ENCODE measurements at places on chromosomes 1 and 21.

DNA sequence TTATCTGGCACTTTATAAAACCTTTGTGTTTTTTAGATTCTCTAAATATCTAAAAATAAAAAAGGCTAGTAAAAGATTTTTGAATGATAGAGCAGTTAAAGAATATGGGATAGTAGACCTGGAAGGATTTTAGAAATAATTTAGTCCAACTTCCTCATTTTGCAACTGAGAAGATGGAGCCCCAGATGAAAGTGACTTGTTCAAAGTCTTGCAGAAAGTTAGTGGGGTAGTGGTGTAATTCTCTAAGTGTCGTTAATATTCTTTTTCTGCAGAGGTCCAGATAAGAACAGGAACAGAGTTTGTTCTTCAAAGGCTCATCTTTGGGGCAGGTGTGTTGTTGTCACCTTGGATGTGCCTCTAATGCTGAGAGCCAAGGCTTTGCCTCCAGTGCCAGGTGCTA, 159.5 kb downstream of the DISC1 start:
- no peak for DNase-seq

GRCh38 chr21:28253338-28253737, 739.3 kb downstream of the LTN1 start:
- no peak for DNase-seq

DNA sequence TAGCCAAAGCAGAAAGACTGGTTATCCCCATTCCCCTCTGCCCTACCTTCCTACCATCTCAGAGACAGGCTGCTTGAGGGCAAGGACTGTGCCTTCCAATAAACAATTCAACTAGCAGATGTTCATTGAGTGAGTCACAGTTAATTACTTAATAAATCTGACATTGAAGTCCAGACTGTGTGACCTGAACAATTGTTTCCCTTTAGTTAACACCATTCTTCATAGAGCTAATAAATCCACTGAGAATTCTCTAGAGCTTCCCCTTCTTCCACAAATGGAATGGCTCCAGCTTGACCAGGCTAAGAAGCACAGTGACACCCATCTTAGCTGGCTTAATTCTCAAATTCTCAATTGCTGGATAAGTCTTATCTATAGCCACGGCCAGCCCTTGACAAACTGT, 61.9 kb upstream of the GJA5 start:
- DNase-seq, result no peak

DNA sequence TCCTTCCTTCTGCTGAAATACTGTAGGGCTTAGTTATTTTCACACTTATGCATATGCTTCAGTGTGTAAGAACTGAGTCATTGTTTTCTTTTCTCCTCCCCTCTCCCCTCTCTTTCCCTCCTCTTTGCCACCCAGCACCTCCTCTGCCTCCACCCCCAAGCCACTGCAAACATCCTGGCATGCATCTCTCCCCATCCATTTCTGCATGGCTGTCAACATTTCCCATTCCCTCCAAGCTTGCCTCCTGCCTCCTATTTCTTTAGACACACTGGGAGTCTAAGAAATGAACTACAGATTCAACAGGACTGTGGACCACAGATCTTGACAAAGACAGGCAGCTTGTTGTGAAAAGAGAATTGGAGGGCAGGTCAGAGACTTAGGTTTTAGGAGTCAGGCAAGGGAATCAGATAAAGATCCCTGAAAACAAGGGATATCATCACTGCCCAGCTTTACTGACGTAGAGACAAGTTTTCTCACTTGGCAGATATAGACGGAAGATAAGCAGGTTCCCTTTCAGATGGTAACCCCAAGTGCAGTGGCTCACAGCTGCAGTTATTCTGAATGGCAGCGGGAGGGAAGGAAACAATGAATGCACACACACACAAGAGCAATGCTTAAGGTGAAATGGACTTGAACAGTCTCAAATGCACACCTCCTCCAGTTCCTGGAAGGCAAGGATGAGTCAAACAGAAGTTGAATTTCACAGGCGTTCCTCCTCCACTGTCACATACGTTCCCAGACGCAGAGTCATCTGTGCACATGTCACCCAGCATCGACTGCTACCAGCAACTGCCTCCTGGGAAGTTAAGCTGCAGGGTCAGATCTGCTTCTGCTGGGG, 56.1 kb downstream of the HIVEP3 start:
- DNase-seq, result no peak

DNA sequence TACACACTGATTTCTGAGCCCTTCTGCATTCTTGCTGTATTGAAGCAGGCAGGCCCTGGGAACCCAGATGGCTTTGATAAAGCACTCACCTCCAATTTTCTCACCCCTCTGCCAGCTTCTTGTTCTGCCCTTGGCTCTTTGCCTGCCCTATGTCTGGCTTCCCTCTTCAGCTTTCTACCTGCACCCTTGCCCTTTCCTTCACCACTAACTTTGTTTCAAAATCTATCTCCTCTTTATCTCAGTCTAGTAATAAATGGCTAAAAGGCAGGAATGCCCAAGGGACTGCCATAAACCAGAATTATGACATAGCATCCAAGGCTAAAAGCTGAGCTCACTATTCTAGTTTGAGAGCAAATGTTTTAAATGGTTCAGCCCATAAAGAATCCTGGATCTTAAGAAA, 178.7 kb downstream of the TNR start:
- DNase-seq, result no peak

- DNase-seq, result no peak
Measured at GRCh38 chr1:41385398-41386195, 24.4 kb downstream of the FOXO6 start.

- peak; percentile 89 for DNase-seq
Measured at GRCh38 chr1:27940297-27940696, 5.5 kb downstream of the SMPDL3B start.

- DNase-seq, result no peak
Measured at GRCh38 chr1:158873141-158873540, 42.0 kb downstream of the MNDA start.

GRCh38 chr1:7847599-7847998, 5.3 kb downstream of the UTS2 start:
- no peak for DNase-seq

GRCh38 chr1:199907361-199907760, 120.1 kb upstream of the NR5A2 start:
- no peak for DNase-seq

DNA sequence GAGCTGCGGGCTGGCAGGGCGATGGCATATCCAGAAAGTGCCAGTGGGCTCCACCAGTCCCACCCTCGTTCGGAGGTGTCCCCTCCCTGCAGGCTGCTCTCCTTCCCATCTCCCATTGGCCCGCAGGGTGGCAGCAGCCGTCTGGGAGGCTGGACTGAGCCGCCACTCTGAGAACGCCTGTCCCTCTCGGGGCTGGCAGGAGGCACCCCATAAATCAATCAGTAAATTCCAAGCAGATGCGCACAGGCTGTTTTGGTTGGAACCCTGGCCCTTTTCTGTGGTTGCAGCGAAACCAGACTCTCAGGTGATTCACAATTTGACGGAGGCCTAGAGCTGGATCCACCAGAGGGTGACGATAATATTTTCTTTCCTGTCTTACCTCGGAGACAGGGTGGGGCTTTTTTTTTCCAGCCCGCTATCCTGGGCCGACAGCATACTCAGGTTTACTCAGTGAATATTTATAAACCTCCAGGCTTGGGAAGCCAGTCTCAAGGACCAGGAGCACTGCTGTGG, 99.7 kb downstream of the GLIS1 start:
- no peak for DNase-seq

GRCh38 chr1:229089586-229090208, 181.2 kb upstream of the RAB4A start:
- no peak for DNase-seq

- DNase-seq, result no peak
Measured at GRCh38 chr21:41604583-41605041, 96.7 kb upstream of the TMPRSS2 start.

DNA sequence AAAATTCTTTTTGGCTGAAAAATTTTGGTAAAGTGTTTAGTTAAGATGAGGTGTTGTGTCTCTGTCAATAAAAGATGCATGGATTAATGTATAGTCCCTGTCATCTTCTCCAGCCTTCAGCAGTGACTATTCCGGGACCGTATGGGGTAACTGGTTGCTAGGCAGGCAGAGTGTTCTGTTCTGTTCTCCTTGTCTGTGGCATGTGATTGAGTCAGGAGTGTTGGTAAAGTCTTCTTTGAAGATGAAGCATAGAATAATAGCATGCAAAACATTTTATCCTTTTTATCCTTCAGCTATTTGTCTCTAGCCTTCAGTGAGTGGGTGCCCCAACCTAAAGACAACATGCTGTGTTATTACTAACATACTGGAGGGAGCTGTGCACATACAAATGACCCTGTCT, 74.6 kb downstream of the RGL1 start:
- no peak for DNase-seq

DNA sequence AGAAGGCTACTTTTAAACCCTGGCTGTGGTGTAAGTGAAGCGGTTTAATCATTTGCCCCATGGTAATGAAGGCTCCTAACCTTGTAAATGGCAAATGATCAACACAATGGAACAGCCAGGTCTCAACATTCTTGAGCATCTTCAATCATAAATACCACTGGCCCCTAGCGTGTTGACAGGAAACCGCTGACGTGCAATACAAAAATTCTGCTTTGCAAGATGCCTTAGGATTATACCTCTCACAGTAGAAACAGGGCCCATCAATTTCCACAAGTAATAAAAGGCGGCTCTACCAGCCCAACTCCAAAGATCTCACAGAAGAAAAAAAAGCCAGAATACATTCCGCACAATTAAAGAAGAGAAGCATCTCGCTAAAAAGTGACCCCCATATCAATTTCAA, 32.8 kb downstream of the LGALS8 start:
- no peak for DNase-seq

DNA sequence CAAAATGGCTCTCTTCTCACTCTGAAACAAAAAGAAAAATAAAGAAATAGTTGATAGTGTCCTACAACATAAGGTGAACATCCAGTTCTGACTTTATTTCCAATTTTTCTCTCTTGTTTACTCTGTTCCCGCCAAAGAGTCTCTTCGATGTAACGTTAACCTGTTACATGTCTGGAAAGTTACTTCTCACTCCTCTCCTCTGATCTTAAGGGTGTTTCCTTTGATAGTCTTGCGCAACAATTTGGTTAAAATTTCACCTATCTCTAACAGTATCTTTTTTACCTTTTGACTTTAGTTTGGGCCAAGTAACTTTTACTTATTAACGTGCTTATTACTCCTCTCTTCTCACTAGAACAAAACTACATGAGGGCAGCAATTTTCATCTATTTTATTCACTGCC, 1450.2 kb downstream of the BRINP3 start:
- no peak for DNase-seq

DNA sequence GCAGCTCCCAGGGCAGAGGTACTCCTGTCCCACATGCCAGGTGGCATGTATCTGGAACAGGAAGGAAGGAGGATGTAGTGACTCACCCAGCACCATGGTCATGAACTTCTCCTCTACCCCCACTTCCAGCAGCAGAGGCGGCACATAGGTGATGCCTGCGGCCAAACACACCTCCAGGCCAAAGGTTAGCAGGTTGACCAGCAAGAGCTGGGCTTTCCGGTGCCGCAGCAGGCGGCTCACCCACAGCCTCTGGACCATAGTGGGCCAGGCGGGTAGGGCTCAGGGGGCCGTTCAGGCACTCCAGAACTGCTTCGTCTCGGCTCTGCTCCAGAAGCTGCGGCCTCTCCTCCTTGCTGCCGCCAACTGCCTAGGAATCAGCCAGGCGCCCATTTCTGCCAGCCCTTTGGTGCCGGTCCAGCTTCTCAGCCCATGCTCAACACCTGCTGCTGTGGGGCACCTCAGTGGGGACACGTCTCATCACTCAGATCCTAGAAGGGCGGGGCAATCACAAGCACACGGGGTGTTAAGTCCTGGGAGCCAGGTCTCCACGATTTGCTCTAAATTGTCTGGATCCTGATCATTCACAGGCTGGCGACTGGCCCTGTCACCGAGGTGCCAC, 15.8 kb downstream of the SLC45A3 start:
- DNase-seq, result no peak

- DNase-seq, result no peak
Measured at GRCh38 chr1:225410036-225410435, 17.8 kb downstream of the LBR start.

DNA sequence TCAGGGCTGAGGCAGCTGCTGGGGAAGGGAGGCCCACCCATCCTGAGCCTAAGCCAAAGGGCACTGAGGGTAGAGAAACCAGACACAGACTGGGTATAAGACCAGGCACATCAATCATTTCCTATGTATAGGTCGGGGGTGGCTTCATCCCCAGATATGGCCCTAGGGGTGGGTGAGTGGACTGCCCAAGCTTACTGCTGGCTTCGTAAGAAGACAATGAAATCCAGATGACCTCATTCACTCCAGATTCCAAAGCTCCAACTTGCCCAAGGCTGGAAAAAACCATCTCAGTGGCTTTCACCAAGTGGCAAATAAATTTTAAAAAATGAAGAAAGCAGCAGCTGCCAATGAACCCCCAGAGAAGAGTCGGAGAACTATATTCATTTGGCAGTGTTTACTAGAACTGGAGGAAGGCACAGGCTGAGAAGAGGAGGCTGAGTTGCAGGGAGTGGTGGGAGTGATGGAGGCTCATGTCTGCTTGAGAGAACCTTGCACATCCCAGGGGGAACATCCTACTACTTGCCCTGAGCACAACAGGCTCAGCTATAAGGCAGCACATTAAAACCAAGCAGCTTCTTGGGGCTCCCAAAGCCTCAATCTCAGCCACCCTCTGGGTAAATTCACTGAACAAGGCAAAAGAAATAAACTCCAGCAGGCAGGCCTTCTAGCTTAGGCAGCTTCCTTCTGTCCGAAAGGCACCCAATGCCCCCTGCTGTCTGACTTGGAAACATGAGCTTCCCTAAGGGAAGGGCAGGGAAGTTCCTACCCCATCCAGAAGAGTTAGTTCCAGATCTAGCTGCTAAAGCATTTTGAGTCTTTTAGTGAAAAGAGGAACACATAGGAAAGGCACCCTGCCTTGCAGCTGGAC, 14.1 kb downstream of the PEA15 start:
- DNase-seq, result peak; percentile 17

Data from CD4-positive, alpha-beta T cell treated with Interleukin-17A for 4 hours (primary cell).